CD4-positive, alpha-beta T cell treated with Interleukin-15 for 4 hours (primary cell): ENCODE measurements at places on chromosomes 1 and 21.
A peak's percentile ranks its signal among the peaks of the same experiment; 100 is the strongest.

DNA sequence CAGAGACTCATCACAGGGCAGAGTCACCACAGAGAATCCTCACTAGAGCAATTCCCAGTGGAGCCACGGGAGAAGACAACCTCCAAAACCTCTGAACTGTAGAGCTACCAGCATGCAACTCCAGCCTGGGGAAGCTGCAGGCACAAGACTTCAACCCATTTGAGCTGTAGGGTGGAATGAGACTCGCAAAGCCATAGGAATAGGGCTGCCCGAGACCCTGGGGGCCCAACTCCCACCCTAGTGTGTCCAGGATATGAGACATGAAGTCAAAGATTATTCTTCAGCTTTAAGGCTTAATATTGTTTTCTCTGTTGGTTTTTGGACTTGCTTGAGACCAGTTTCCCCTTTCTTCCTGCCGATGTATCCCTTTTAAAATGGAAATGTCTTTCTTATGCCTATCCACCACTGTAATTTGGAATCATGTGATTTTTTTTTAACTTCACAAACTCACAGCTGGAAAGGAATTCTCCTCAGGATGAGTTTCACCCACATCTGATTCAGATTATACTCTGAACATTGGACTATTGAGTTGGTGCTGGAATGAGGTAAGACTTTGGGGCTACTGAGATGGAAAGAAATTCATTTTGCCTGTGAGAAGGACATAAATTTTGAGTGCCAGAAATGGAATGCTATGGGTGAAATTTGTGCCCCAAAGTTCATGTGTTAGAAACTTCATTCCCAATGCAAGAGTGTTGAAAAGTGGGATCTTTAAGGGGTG, 59.6 kb upstream of the ST6GALNAC5 start:
- no peak for DNase-seq

GRCh38 chr1:53627666-53628065, 111.3 kb downstream of the GLIS1 start:
- DNase-seq = no peak

DNA sequence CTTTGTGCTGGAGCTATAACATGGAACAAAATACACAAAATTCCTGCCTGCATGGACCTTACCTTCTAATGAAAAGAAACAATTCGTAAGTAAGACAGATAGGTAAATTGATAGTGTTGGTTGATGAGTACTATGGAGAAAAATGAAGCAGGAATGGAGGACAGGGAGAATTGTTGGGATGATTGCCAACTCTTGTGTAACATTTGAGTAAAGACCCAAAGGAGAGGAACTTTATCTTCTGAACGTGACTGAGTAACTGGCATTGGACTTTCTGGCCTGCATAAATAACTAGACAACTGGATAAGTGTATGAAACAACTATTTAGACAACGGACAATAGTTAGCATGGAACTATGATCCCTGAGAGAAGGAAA, 6.8 kb upstream of the EFCAB14 start:
- no peak for DNase-seq

GRCh38 chr1:5389101-5389885, 602.9 kb downstream of the NPHP4 start:
- peak; percentile 79 for DNase-seq

DNA sequence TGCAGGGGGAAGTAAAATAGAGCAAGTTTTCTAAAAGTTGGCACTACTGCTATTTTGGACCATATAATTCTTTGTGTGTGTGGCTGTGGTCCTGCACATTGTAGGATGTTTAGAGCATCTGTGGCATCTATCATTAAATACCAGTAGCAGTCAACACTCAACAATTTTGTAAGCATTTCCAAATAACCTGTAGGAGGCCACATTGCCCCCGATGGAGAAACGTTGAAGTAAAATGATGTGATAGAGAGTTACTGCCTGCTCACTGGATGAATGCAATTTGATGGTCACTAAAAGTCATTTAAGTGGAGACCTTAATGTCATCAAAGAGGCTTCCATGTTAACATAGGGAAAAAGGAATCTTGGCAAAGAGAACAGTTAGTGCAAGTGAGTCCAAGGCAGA, 560.8 kb downstream of the NEGR1 start:
- DNase-seq = no peak

- DNase-seq = no peak
Observed at GRCh38 chr21:45411810-45412206, 6.8 kb downstream of the COL18A1 start.

DNA sequence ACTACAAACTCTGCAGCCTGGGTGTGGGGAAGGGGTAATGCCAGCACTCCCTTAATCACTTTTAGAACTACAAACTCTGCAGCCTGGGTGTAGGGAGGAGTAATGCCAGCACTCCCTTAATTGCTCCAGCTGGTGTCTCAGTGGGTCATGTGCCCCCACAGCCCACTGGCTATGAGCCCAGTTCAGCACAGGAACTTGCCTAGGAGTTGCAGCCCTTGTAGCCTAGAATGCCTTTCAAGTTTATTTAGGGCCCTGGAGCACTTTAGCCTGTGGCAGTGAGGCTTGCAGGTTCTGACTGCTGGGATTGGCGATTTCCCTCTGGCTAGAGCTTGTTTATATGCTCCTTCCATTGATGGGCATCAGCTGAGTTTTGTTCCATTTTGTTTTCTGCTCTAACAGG, 17.1 kb downstream of the VN1R5 start:
- no peak for DNase-seq

- DNase-seq = no peak
Observed at GRCh38 chr1:246178717-246179311, 328.3 kb downstream of the SMYD3 start.

DNA sequence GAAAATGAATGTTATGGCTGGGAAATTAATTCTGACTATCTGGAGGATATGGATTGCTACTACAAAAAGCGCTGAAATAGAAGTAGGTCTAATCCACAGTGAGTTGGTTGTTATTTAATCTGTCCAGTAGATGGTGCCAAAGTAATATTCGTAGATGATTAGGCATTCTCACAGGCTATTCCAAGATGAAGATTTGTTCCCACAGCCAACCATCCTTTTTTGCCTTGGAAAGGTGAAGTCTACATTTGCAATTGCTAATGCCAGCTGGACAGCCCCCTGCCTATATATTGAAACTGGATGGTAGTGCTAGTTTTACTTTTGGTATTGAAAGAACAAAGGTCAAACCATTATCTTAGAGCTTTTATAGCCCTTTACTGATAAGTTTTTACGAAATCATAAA, 43.8 kb downstream of the RBM11 start:
- peak; percentile 11 for DNase-seq

GRCh38 chr1:19037659-19038058, 81.2 kb upstream of the IFFO2 start:
- DNase-seq = no peak

DNA sequence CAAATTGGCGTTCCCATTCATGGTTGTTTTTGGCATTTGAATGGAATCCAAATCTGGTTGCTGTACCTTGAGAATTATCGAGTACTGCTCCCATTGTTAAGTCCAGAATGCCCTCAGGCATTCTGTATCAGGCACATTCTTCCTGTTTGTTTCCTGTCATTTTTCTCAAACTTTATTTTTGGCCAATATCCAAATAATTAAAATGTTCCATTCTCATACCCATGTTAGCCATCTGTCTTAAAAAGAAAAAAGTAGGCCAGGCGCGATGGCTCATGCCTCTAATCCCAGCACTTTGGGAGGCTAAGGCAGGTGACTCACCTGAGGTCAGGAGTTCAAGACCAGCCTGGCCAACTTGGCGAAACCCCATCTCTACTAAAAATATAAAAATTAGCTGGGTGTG, 29.3 kb upstream of the SHISA4 start:
- DNase-seq = no peak
